Urinary bladder (tissue), 4 donors: ENCODE measurements at places on chromosomes 3 and 15. TPM values are rescaled to one million over a fixed set of nuclear protein-coding genes. Genes with fewer than 3 reads are reported as not detected.

The FSTL1 gene
- polyA plus RNA-seq = 445 TPM

The CPA3 gene
- 29.2 TPM for polyA plus RNA-seq

The FNDC3B gene
- 22.0 TPM for polyA plus RNA-seq

DNA sequence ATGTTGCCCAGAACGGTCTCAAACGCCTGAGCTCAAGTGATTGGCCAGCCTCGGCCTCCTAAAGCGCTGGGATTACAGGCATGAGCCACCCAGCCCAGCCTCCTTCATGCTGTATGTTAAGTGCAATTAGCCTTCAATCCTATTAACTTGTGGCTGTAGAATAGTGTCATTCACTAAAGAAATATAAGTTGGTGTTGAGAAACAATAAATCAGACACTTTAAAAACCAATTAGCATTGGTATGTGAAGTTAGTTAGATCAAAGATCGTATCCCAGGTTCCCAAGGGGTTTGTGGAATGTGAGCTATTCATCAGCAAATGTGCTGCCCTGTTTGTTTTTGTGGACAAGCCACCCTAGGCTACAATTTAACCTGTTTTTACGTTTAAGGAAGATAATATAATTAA, 11.0 kb upstream of the PIK3CB start:
- DNase-seq = no peak

GRCh38 chr3:42491881-42492507, 10.4 kb upstream of the VIPR1 start:
- no peak for DNase-seq
